ENCODE measurements at places on chromosomes 6 and 20. TPM values are rescaled to one million over a fixed set of nuclear protein-coding genes. Genes with fewer than 3 reads are reported as not detected.

MYMX gene
- total RNA-seq: not detected

PTK6 gene
- total RNA-seq: not detected

FAM8A1 gene
- total RNA-seq: 36.5 TPM

AGER gene
- total RNA-seq: 4.0 TPM

KHDC1 gene
- total RNA-seq: 0.59 TPM

RGS17 gene
- not detected for total RNA-seq

ECT2L gene
- not detected for total RNA-seq

KIF25 gene
- total RNA-seq: not detected

PHIP gene
- total RNA-seq: 33.0 TPM

BPIFB1 gene
- total RNA-seq: not detected

LKAAEAR1 gene
- 0.84 TPM for total RNA-seq

CAGE1 gene
- not detected for total RNA-seq

APCDD1L gene
- not detected for total RNA-seq

CFAP206 gene
- not detected for total RNA-seq

CST2 gene
- not detected for total RNA-seq

SLC35D3 gene
- total RNA-seq: not detected

SLC32A1 gene
- not detected for total RNA-seq

SLCO4A1 gene
- total RNA-seq: 24.3 TPM

EYS gene
- 0.39 TPM for total RNA-seq

RAB22A gene
- 26.2 TPM for total RNA-seq

DNAH8 gene
- total RNA-seq: 0.22 TPM

CTCFL gene
- not detected for total RNA-seq

RAD21L1 gene
- not detected for total RNA-seq

SLC22A2 gene
- not detected for total RNA-seq

BHLHE23 gene
- total RNA-seq: not detected

OR2H1 gene
- total RNA-seq: not detected

TLDC2 gene
- not detected for total RNA-seq

ADTRP gene
- not detected for total RNA-seq

DTD1 gene
- total RNA-seq: 31.0 TPM

CALHM5 gene
- total RNA-seq: 5.2 TPM

C6orf58 gene
- not detected for total RNA-seq

IMPG1 gene
- not detected for total RNA-seq

OR2H2 gene
- total RNA-seq: not detected

PTCRA gene
- total RNA-seq: not detected

SLC25A27 gene
- total RNA-seq: 57.8 TPM

SOX18 gene
- total RNA-seq: 20.4 TPM

SERAC1 gene
- total RNA-seq: 5.9 TPM

BANF2 gene
- not detected for total RNA-seq

ID1 gene
- total RNA-seq: 565 TPM

TCFL5 gene
- 9.8 TPM for total RNA-seq

ACTL10 gene
- 1.1 TPM for total RNA-seq

POM121L2 gene
- not detected for total RNA-seq

LST1 gene
- total RNA-seq: 15.7 TPM

ENTPD6 gene
- total RNA-seq: 68.6 TPM

CDH26 gene
- 4.8 TPM for total RNA-seq

HAO1 gene
- not detected for total RNA-seq

PCK1 gene
- total RNA-seq: 98.3 TPM

PLEKHG1 gene
- total RNA-seq: 48.2 TPM

PARD6B gene
- 3.7 TPM for total RNA-seq

SMIM13 gene
- 9.9 TPM for total RNA-seq

LY86 gene
- 7.1 TPM for total RNA-seq

PAK5 gene
- total RNA-seq: not detected

OOEP gene
- total RNA-seq: not detected

CD40 gene
- total RNA-seq: 32.8 TPM

GSTA3 gene
- total RNA-seq: not detected

NRSN2 gene
- 31.5 TPM for total RNA-seq

SLC17A5 gene
- 17.9 TPM for total RNA-seq

RPS6KA2 gene
- total RNA-seq: 93.7 TPM

SEMG1 gene
- total RNA-seq: not detected

HEY2 gene
- total RNA-seq: 1.5 TPM

All from tibial nerve (tissue), 4 donors.